ENCODE measurements at places on chromosomes 16 and 17.

DNA sequence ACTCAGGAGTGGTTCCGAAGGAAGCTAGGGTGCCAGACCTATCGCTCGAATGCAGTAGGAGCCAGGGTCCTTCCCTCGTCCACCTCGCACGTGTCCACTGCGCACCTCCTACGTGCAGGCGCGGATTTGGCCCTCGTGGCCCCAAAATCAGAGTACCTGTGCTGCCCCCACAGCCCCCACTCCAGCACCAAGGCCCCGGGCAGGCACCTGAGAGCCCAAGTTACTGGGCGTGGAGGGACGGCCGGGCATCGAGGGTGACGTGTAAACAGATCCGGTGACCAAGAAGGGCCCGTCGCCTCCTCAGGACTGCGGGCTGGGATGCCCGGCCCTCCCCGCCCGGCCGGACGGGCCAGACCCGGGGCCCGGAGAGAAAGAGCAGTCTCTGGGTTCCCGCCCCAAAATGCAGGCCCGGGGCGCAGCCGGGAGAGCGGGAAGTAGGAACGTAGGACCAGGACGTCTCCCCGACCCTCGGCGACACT lies 492 bp downstream of the SLC25A39 start:
- DNase-seq, result no peak

- peak; percentile 23 for DNase-seq
Measured at GRCh38 chr16:14489460-14489859, 140.6 kb downstream of the PARN start.

- DNase-seq, result peak; percentile 74
Measured at GRCh38 chr17:67751101-67752074, 33.7 kb downstream of the NOL11 start.

DNA sequence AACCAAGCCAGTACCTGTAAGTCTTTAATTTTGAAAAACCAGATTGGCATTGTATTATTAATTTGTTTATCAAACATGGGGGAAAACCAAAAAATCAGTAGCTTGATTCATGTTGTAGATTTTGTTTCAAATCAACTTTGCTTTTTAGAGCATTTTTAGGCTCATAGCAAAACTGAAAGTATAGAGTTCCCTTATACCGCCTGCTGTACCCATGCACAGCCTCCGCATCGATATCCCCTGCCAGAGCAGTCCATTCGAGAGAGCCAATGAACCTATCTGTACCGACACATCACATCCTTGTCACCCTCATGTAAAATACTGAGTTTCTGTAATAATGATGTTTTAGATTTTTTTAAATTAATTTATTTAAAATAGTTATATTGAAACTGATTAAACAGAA lies 16.2 kb upstream of the MRC2 start:
- DNase-seq, result no peak

DNA sequence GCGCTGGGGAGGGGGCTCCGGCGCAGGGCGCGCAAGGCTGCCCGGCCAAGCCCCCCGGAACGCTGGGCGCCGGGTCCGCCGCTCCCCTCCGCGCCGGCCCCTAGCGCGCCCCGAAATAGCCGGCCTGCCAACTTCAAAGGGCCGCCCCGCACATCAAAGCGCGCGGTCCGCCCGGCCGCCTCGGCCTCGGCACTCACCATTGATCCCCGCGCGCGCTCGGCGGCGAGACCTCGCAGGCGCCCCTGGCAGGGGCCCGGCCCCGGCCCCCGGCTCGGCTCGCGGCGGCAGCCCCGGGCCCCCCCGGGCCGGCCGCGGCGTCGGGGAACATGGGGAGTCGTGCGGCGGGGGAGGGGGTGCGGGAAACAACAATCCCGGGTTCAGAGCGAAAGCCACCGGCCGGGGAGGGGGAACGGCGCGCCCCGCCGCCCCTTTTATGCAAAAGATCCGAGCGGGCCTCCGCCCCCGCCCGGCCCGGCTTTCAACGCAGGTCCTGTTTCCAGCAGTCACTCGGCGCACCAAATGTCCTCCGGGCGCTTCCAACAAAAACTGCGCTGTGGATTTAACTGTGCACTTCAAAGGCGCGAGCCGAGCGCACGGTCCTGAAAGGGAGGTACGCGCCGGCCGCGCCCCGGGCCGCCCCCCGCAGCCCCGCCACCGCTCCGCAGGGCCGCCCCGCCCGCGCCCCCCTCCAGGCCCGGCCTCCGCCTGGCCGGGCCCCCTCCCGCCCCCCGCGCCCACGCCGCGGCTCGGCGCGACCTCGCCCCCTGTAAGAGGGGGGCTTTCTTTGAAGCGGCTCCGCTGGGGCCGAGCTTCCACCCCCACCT lies 608 bp downstream of the AXIN2 start:
- DNase-seq, result peak; percentile 70

DNA sequence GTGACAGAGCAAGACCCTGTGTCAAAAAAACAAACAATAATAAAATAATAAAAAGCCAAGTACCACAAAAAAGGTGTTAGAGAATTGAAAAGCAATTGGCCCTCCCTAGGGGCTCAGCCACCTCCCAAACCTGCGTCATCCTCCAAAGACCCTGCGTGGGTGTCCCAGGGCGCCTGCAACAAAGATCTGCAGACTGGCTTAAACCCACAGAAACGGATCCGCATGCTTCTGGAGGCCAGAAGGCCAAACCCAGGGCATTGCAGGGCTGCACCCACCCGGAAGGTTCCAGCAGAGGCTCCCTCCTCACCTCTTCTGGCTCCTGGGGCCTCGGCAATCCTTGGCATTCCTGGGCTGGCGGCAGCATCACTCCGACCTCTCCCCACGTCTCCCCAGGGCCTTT lies 1.5 kb downstream of the ENPP7 start:
- no peak for DNase-seq
